ENCODE measurements at places on chromosomes 7 and 10.

DNA sequence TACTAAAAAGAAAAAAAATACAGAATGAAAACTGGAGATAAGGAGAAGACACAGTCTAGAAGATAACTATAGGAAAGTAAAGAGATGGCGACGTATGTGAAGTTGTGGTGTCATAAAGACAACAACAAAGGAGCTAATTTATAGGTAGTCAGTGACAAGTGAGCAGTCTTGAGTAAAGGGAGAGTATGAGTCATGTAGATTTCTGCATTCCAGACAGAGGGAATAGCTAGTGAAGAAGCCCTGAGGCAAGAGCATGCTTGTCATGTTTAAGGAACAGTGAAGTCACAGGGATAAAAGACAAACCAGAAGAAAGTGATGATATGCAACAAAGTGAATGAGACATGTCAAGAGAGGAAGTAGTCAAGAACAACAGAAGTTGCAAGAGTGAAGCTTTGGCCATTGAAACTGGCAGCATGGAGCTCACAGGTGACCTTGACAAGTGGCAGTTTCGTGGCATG lies 2.3 kb upstream of the MIOS start:
- no peak for DNase-seq

- no peak for DNase-seq
Observed at GRCh38 chr10:117175215-117175900, 21.9 kb upstream of the KCNK18 start.

DNA sequence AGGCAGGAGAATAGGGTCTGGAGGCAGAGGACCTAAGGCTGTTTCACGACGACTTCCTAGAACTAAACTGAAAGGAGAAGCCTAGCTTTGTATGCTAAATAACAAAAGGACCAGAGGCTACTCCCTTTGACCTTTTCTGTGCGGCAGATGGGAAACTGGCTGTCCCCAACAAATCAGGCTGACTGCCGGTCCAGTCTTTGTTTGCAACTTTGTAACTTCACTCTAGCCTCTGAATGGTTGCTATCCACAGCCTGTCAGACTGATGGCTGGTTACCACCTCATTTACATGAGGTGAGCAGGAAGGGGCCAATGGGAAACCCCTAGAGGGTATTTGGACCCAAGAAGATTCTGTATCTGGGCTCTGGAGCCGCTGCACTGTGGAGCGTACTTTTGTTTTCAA lies 132.6 kb upstream of the SHH start:
- DNase-seq: no peak

- DNase-seq: no peak
Observed at GRCh38 chr7:97798046-97799019, 66.4 kb downstream of the TAC1 start.

- no peak for DNase-seq
Observed at GRCh38 chr7:20201380-20201779, 15.8 kb downstream of the MACC1 start.

DNA sequence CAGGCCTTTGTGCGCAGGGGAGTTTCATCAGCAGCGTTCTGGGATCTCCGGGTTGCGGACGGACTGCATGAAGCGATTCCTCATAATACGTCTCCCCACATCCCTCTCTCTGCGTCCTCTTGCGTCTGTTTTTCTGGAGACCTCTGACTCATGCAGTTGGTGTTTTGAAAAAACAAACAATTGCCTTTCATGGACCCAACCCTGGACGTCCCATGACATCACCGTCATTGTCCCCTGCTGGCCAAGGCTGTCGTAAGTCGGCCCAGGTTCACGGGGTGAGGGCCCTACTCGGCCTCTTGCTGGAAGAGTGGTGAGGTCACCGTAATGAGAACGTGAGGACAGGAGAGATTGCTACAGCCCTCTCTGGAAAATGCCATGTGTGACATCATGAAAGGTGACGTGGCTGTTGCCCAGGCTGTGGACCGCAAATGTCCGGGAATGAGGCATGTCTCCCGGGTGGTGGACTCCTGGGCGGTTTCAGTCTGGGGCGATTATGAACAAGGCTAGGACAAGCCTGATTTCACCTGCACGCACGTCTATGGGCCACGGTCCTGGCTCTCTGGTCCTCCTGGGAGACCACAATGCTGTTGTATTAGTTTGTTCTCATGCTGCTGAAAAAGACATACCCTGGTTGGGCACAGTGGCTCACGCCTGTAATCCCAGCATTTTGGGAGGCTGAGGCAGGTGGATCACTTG lies 9.8 kb upstream of the MAFK start:
- DNase-seq: no peak

DNA sequence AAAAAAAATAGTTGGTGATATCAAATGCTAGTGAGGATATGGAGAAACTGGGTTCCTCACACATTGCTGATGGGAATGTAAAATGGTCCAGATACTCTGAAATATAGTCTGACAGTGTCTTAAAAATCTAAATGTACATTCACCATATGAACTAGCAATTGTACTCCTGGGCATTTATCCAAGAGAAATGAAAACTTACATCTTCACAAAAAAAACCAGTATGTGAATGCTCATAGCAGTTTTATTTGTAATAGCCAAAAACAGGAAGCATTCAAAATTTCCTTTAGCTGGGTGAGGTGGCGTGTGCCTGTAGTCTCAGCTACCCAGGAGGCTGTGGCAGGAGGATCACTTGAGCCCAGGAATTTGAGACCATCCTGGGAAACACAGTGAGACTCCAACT lies 2.1 kb upstream of the SSC4D start:
- no peak for DNase-seq

DNA sequence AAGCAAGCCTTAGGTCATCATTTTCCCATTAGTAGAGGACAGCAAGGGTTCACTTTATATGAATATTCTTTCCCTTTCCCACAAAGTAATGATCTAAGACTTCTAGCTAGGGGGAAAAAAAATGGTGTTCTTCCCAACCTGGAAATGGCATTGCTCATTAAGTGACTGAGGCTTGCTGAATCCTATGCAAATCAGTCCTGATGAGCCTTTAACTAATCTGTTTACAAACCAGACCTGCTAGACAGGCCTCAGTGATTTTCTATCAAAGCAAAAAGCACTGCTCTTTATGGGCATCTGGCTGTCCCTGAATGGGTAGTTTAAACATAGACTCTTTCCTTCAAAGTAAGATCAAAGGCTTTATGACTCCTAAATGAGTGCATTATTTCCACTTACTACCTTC lies 146.3 kb downstream of the HIBADH start:
- DNase-seq: no peak

DNA sequence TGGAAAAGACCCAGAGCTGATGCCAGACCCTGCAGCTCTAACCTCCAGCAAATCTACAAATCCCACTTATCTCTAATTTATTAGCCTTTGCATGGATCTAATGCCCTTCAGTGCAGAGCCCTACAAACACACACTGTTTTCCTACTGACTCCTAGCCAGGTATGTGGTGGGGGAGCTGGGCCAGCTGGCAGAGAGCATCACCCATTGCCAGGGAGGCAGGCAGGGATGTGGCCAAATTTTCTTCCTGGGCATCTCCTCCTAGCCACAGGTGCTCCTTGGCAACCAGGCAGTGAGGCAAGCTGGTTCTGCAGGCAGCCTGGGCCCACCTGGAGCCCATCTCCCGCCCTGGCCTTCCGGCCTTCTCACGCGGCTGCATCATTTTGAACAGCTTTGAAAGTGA lies 55.9 kb upstream of the EMX2 start:
- no peak for DNase-seq

DNA sequence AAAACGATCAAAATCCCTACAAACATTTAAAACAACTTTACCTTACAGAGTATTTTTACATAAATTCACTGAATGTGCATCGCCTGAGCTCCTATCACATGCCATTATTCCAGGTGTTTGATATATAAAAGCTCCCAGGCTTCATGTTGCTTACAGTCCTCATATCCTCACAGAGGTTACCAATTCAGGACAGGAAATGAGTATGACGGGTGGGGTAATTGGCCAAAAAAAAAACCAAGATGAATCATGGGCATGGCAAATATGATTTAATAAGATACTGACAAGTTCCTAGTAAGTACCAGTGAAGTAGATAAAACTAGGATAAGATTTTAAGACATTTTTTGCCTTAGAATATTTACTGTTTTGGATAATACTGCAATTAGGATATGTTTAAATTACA lies 135.8 kb downstream of the KMT2E start:
- DNase-seq: no peak

- no peak for DNase-seq
Observed at GRCh38 chr7:107232568-107233090, 63.8 kb downstream of the HBP1 start.

DNA sequence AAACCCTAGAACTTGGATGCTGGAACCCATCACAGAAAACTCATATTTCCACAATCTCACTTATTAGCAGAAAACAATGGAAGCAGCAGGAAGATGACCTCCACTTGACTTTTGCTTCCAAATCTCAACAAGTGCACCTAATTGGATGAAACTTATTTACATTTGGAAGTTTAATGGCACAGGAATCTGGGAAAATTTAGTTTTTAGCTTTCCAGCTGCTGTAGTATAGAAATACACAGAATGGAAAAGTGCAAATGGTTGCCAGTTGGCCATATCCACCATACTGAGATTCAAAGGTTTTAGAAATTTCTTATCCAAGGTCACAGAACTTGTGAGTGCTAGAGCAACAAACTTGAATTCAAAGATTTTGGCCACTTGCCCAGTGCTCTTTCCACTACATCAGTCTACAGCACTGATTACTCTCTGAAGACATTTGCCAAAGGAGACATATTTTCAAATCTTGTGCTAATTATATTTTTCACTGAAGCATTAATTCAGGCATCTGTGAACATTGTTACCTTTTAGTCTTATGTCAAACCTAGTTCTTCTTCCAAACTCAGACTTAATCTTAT lies 9.3 kb upstream of the AHR start:
- no peak for DNase-seq

- DNase-seq: peak; percentile 29
Observed at GRCh38 chr7:155598810-155599210, 45.7 kb upstream of the RBM33 start.

DNA sequence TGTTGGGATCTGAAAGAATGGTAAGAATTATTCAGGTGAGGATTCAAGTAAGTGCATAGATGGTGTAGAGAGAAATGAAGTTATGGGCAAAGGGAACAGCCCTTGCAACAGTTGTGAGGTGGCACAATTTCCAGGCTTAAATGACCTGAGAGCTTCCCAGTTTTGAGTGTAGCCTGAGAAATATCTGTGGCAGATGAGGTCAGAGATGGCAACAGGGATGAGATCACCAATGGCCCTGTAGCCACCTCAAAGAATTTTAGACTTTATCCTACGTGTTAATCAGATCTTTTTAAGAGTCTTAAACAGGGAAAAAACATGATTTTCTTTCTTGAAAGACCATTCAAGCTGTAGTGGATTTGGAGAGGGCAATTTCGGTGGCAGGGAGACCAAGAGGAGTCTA lies 1.9 kb upstream of the NRF1 start:
- DNase-seq: no peak

GRCh38 chr7:80589631-80590030 lies 48.8 kb upstream of the CD36 start:
- no peak for DNase-seq
